Stimulated activated CD8-positive, alpha-beta memory T cell treated with anti-CD3 and anti-CD28 coated beads, Interleukin-7, amount 100 ng/mL, for 24 hours (primary cell): ENCODE measurements at places on chromosomes 5 and 9.

DNA sequence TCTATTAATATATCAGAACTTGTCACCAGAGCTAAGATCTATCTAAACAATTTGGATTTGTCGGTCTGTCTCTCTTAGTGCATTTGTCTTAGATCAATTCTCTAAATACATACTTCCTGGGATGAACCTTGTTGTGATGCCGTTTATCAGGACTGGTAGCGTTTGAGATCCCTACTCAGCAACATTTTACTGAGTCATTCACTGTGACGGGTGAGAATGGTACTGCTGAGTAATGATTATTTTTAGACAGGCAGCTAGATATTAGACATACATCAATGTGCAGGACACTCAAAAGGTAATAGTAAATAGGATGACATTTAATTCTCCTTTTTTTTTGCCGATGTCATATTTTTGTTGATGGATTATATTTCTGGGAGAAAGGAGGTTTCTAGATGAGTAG lies 209.0 kb downstream of the CSNK1G3 start:
- DNase-seq: no peak

GRCh38 chr5:127055880-127056653 lies 17.2 kb downstream of the C5orf63 start:
- no peak for DNase-seq

DNA sequence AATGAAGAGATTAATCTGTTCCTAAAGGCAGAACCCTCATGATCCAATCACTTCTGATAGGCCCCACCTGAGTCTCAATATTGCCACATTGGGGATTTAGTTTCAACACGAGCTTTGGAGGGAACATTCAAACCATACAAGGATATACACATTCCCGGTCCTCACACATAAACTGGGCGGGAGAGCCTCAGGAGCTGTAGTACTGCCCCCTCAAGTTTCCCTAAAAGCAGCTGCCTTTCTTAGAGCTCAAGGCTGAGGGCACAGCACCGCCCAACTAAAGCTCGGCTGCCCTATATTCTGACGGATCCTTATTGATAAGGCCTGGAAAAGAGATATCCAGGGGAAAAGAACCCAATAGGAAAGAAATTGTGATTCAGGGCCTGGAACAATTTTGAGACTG lies 83.0 kb downstream of the GADD45G start:
- no peak for DNase-seq

DNA sequence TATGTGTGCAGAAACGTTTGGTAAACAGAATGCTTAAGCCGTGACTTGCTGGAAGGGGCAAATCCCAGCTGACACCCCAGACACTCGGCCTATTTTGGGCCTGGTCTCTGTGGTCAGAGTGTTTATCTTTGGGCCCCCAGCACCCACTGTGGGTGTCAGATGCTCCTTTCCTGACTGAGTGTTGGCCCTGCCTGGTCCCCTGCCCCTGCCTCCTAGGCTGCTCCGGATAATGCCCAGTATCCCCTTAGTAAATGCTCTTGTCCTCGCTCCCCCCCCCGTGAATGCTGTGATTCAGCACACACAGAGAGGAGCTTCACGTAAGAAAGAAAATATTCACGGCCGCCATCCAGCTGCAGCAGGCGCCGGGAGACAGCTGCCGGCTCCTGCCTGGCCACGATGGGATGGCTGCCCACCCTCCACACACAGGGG lies 11.3 kb upstream of the ANGPTL2 start:
- DNase-seq: no peak

GRCh38 chr9:134644725-134645606 lies 3.4 kb downstream of the COL5A1 start:
- no peak for DNase-seq

DNA sequence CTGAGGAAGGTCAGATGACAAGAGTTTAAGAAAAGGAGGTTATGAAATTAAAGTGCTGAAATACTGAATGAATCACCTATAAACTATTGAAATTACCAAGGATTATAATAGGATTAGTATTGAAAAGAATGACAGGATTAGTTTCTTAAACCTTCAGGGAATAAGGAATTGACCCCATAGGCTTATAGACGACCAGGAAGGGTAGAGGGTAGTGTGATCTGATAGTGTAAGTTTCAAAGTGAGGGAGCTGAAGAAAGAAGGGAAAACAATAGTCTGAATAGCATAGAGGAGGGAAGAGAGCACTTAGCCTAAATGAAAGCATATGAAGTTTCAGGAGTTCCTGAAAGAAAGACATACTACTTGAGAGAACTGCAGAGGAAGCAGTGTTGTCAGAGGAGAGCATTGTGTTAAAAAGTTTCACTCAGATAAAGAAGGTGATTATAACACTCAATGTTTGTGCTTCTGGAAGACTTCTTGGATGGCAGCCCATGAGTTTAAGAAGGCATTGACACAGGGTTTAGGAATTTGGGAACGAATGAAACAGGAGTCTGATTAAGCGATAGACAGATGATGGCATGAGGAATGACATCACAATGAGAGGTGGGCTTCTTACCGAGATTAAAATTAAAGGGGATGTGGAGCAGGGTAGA lies 557.9 kb upstream of the GRAMD2B start:
- no peak for DNase-seq

- no peak for DNase-seq
Measured at GRCh38 chr5:15731699-15732098, 231.7 kb downstream of the FBXL7 start.

DNA sequence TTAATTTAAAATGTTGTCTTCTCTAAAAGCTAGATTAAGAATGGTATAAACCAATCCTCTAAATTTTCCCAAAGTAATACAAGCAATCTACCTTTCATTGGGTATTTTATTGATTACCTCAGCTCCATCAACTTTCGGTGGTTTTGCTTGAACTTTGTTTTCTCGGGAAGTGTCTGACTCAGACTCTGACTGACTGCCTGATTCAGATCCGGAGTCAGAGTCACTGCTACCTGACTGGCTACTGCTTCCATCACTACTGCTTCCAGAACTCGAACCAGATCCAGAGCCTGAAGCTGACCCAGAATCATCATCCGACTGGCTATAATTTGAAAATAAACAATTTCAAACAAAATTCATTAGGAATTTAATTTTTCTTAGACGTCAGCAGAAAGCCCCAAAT lies 24.0 kb downstream of the CHD1 start:
- no peak for DNase-seq

- DNase-seq: no peak
Measured at GRCh38 chr9:87350915-87351314, 146.8 kb upstream of the DAPK1 start.

- no peak for DNase-seq
Measured at GRCh38 chr5:149039506-149039905, 23.4 kb downstream of the SH3TC2 start.

DNA sequence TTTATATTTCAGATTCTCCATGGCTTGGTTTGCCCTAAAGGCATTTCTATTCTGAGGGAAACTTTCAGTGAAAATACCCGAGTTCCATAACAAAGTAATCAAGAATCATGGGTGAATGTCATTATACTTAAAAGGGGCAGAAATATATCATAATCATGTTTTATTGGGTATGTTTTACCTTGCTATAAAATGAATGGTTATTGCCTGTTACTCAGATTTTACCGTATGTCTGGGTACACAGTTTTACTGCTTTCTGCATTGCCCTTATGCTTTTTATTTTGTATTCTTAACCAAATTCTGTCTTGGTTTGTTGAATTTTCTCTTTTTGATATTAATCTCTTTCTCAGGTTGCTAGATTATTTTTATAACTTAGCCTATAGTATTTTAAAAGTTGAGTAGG lies 2.5 kb downstream of the GPR151 start:
- DNase-seq: no peak

DNA sequence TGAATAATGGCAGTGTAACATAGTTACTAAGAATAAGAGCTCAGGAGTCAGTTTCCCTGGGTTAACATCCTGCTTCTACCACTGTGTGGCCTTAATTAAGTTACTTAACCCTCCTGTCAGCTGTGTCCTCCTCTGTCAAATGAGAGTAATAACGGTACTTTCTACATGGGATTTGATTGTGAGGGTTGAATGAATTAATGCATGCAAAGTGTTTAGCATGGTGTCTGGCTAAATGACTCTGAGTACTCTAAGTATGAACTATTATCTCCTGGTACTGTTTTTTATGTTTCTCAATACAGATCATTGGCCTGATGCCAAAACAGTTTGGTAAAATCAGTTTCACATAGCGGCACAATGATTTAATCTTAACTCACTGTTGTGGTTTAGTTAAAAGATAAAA lies 19.6 kb downstream of the ZNF131 start:
- no peak for DNase-seq

GRCh38 chr5:32312197-32312594 lies 543 bp downstream of the MTMR12 start:
- DNase-seq: no peak

DNA sequence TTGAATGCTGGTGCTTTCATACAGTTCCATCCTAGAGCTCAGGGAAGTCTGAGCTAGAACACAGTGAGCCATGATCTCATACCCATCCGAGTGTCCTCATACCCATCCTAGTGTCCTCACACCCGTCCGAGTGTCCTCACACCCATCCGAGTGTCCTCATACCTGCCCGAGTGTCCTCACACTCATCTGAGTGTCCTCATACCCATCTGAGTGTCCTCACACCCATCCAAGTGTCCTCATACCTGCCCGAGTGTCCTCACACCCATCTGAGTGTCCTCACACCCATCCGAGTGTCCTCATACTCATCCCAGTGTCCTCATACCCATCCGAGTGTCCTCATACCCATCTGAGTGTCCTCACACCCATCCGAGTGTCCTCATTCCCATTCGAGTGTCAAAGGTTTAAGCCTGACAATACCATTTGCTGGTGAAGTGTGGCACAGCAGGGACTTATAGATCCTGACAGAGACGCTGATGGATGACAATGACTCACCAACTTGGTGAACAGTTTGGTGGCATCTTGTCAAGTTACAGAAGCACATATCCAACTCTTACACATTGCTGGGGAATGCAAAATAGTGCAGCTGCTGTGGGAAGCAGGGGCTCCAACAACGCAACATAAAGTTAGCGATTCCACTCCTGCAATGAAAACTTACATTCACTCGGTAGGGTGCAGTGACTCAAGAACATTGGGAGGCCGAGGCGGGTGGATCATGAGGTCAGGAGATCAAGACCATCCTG lies 77.0 kb upstream of the COL5A1 start:
- DNase-seq: no peak

GRCh38 chr5:57302164-57302563 lies 128.3 kb downstream of the GPBP1 start:
- DNase-seq: peak; percentile 11

DNA sequence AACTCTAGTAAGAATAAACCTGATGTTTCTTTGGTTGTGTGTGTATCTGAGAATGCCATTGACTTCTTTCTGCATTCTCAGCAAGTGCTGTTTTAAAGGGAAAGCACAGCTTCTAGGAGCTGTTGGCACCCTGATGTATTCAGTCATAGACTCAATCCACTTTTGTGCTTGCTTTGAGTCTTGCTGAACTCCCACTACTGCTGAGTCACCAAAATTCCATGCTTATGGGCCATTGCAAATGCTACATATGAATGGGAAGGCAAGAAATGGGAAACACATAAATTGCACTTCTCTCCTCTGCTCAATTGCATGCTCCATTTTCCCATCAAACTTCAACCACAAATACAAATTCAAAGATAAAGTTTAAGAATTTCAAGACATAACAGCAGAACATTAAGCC lies 9.8 kb upstream of the FTMT start:
- DNase-seq: no peak

DNA sequence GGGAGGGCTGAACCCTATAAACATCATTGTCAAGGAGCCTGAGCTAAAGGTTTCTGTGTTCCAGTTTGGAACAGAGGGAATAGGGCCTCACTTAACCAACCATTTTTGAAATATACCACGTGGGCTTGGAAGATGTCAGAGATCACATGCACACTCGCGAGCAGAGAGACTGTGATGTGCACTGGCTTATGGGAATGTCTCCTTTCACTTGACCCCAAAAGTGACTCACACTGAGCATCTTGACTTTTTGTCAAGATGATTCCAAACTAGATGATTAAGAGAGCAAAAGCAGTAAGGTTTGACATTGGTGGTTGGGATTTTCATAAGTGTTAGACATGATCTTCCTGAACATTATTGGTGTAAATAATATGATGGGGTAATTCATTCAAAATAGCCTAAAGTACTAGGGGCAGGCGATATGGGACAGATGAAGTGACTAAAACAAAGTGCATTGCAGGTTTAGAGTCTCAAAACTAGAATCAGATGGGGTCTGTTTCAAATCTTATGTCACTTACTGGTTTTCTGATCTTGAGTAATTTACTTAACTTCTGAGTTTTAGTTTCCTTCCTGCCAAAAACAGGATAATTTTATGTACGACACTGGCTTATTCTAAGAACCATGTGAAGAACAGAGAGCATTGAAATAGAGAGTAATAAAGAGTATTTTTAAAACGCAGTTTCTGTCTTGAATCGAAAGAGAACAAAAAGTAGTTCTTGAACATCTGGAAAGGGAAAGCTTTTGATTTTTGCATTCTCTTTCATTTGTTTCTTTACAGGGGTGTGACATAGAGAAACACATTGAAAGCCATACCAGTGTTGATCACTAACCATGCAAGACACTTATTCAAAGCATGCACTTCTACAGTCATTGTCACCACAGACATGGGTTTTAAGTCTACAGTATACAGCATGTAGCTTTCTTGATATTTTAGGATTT lies 383.0 kb downstream of the DIRAS2 start:
- no peak for DNase-seq

DNA sequence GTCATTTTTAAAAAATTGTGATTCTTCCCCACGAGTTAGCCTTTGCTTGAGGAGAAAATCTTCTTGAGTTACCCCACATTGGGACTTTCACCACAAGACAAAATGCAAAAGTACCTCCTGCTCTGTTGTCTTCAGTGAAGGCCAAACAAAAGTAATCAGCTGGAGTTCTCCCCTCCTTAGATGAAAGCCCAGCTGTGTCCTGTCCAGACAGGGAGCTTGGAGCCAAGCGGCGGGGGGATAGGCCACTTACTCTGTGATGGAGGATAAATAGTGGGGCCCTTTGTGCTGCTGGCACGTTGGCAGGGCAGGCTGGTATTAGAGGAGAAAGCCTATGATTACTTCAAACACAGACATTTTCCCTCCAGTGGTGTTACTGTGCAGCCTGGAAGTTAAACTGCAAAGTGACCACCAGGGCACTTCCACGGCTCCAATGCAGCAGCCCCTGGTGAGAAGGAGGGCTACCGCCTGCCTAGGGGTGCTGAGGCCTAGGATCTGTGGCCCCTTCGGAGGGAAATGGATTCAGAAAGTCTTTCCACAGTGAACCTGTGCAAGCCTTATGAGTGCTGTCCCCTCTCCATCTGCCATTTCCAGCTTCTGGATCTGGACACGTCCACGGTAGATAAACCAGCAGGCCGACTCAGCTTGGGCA lies 155.0 kb downstream of the TMEM167A start:
- DNase-seq: no peak

- no peak for DNase-seq
Measured at GRCh38 chr9:105342147-105342505, 97.7 kb downstream of the SLC44A1 start.

GRCh38 chr5:99715921-99716320 lies 787.1 kb upstream of the CHD1 start:
- no peak for DNase-seq
